Dermis blood vessel endothelial cell (primary cell): ENCODE measurements at places on chromosomes 11 and 22.

GRCh38 chr22:20243537-20244249, 24.4 kb downstream of the RTN4R start:
- DNase-seq: peak; percentile 64

- DNase-seq: no peak
Measured at GRCh38 chr11:1942558-1943260, 4.4 kb upstream of the MRPL23 start.

DNA sequence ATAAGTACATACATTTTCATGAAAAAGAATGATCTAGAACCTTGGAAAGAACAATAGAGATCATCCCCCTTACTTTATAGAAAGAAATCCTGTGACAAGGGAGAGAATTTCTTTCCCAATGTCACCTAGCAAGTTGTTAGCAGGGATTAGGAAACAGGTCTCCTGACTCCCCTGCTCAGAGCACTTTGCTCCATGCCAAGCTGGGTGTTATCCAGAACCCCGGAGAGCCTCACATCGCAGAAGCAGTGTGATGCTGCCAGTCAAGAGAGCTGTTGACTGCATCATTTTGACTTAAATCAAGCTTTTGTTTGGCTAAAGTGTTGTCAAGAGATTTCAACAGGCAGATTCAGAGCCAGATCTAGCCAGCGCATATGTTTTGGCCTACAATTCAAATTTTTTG, 3.6 kb upstream of the RRAS2 start:
- DNase-seq: no peak

GRCh38 chr22:17906978-17907747, 117.2 kb downstream of the MICAL3 start:
- no peak for DNase-seq

DNA sequence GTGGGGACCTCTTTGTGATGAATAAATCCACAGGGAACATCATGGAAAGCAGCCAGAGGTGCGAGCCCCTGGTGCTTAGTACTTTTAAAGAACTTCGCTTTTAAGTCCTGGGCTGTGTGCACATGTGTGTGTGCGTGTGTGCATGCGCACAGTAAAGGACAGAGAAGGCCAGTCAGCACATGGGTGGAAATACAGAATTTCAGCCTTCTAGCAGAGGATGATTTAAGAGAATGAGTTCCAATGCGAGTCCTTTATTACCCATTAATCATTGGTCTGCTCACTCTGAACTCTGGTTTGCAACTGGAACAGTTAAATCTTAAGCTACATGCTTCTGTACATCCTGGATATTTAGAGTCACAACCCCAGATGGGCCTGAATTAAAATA, 18.9 kb downstream of the TEAD1 start:
- no peak for DNase-seq

DNA sequence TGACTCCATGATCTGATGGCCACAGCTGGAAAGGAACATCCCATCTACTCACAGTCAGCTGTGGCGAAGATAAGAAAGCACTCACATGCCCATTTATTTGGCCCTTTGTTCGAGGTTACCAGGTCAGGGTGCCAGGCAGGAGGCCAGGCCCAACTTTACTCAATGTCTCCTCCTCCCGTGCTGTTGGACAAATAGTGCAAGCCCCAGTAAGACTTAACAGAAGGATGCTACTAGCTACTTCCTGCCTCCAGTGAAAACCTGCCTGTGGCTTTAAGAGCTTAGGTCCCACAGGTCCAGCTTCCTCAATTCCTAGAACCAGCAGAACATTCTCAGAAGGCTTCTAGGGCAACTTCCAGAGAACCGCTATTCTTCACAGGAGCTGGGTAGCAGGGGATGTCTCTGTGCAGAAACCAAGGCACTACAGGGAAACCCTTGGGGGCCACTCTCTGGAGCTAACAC, 12.9 kb upstream of the CRY2 start:
- no peak for DNase-seq

- DNase-seq: peak; percentile 12
Measured at GRCh38 chr11:20672575-20672974, 3.2 kb downstream of the NELL1 start.

- DNase-seq: no peak
Measured at GRCh38 chr11:122131126-122131525, 15.1 kb upstream of the BLID start.
